Activated CD4-positive, alpha-beta T cell treated with anti-CD3 and anti-CD28 coated beads, Interleukin-2, amount 50 U/mL, for 24 hours (primary cell): ENCODE measurements at places on chromosomes 4 and X.

- DNase-seq: no peak
Observed at GRCh38 chrX:130805903-130806302, 97.1 kb downstream of the ENOX2 start.

GRCh38 chr4:156195914-156196313, 242.2 kb upstream of the CTSO start:
- DNase-seq: no peak

- DNase-seq: no peak
Observed at GRCh38 chr4:180134091-180134866, 2108.9 kb upstream of the TENM3 start.

DNA sequence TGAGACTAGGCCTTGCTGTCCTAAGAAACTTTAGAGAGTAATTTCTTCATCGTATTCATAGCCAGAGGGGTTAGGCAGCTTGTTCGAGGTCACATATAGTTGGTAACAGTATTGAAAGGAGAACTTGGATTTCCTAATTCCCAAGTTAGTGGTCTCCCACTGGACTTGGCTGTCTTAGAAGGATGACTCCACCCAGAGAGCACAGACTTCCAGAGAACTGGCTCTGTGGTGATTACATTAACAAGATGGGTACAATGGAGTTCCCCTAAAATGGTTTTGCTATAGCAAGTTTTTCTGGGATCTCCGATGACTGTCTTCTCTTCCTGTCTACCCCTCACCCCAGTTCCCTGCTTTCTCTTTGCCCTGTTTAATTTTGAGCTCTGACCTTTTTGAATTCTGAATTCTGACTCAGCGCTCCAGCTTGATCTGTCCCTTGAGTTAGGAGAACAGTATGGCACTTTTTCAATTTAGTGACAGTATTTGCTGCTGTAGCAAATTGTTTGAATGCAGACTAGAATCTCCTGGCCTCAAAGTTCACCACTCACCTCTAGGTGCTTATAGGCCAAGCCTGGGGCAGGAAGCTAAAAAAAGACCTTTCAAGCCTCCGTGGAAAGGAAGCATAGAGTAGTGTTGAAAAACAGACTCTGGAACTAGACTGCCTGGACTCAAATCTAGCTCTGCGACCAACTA, 6.9 kb downstream of the MSN start:
- DNase-seq: no peak

DNA sequence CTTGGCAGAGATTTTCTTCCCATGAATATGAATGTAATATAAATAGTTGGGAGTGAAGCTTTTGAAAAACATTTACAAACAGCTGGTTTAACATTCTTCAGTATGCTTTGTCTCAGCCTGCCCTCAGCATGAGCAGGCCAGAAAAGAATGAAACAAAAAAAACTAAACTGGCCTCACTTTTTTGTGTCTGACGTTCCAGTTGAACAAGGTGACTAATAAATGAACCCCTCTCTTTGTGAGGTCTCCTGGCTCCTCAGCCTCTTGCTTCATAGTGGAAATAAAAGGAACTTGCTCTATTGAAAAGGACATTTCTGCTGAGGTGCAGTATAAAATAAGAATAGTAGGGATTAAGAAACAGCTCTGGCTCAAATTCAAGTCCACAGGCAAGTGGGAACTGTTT, 9.4 kb downstream of the CHST7 start:
- DNase-seq: no peak

- no peak for DNase-seq
Observed at GRCh38 chr4:25560605-25561004, 95.0 kb upstream of the SLC34A2 start.

DNA sequence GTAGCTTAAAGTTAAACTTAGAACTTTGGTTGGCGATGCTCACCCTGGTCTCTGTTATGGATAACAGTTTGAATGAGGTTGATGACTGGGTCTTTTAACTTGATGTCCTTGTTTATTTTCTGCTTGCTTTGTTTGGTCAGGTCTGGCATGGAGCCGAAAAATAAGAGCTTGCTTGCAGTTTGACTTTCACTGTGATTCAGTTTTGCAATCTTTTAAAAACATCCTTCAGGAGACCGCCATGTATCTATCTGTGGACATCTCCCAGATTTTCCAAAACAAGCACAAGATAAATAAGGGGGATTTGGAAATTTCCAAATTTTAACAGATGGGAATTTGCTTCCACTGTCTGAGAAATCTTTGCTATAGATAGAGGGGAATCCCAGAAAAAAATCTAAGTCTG, 246.7 kb downstream of the PALLD start:
- no peak for DNase-seq

- no peak for DNase-seq
Observed at GRCh38 chr4:53942712-53943111, 121.7 kb downstream of the CHIC2 start.

GRCh38 chrX:1388651-1389050, 3.3 kb downstream of the SLC25A6 start:
- DNase-seq: no peak
